Motor neuron (in vitro differentiated cells): ENCODE measurements at places on chromosomes 11 and 22. TPM values are rescaled to one million over a fixed set of nuclear protein-coding genes. Genes with fewer than 3 reads are reported as not detected.
A peak's percentile ranks its signal among the peaks of the same experiment; 100 is the strongest.

TSPAN32 gene
- 0.43 and 0.56 TPM in 2 replicates for total RNA-seq

CENPM gene
- 1.4 TPM in 2 replicates for total RNA-seq

PLAAT3 gene
- total RNA-seq = 30.4 and 31.5 TPM in 2 replicates

TPBGL gene
- 0.15 and 0.17 TPM in 2 replicates for total RNA-seq

NTM gene
- 9.5 and 11.7 TPM in 2 replicates for total RNA-seq

RIMBP3B gene
- 0.92 and 1.0 TPM in 2 replicates for total RNA-seq

MCHR1 gene
- total RNA-seq = 1.7 and 3.5 TPM in 2 replicates

LRRC4C gene
- 6.7 and 7.5 TPM in 2 replicates for total RNA-seq

MMP13 gene
- total RNA-seq = not detected in 2 replicates

KLHL35 gene
- total RNA-seq = 16.9 and 22.1 TPM in 2 replicates

GRCh38 chr11:88358040-88358431, 20.5 kb upstream of the CTSC start:
- no peak for ATAC-seq

GRCh38 chr11:119852741-119853140, 123.7 kb upstream of the NECTIN1 start:
- ATAC-seq = no peak

- ATAC-seq = no peak
Observed at GRCh38 chr11:128146926-128147605, 440.3 kb downstream of the ETS1 start.

DNA sequence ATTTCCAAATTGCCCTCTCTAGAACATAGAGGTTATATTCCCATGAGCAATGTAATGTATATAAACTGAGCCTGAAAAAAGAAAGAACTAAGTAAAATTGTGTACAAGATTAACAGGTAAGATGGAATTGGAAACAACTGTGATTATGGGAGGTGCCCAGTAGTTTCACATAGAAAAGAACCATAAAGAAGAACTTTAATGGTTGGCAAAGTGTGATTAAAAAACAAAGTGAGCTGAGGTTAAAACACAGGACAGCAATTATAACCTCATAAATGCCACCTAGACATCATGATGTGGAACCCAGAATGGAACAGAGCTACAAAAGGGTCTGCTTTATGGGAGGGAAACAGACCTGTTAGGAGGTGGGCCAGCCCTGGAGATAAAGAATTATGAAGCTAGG, 58.6 kb downstream of the CYB5R2 start:
- no peak for ATAC-seq

DNA sequence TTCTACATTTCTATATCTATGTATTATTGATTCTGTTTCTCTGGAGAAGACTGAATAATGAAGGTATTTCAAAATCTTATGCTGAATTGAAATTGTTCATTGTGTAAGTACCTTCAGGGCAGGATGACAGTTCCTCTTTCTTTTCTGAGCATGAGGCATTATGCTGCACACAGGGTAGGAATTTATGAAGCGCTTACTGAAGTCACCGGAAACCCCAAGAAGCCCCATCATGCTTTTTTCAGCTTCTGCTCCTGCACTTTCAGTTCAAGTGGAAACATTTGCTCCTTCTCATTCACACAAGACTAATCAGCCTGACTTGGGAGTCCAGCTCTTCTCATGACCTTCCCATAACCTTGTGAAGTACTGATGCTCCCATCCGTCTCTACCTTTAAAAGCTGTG, 314.7 kb upstream of the SORL1-AS1 start:
- no peak for ATAC-seq

DNA sequence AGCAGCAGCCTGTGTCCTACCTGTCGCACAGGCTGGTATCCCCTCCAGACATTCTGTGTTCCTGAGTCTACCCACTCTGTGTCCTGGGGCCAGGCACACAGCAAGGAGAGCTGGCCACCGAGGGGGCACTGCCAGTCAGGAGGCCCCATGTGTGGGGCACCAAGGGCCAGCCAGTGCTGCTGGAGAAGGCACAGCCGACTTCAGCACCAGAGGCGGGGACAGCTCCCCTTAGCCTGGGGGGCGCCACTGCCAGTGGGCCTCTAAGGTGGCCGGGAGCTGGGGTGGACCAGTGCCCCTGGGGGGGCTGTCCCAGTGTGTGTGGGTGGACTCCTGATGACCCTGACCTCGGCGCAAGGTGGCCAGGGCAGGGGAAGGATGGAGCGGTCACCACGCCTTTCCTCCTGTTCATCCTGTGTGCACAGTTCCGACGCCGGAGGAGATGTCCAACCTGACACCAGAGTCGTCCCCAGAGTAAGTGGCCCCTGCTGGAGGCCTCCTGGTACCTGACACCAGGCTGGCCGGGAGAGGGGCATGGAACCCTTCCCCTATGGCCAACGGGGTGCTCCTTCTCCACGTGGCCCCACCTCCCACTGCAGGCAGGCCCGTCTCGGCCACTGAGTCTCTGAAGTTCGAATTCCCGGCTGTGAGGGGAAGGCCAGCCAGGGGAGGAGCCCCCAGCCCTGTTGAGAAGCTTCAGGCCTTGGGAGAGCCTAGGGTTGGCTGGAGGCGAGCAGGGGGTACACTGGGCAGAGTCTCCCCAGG, 35.4 kb downstream of the MOB2 start:
- no peak for ATAC-seq

DNA sequence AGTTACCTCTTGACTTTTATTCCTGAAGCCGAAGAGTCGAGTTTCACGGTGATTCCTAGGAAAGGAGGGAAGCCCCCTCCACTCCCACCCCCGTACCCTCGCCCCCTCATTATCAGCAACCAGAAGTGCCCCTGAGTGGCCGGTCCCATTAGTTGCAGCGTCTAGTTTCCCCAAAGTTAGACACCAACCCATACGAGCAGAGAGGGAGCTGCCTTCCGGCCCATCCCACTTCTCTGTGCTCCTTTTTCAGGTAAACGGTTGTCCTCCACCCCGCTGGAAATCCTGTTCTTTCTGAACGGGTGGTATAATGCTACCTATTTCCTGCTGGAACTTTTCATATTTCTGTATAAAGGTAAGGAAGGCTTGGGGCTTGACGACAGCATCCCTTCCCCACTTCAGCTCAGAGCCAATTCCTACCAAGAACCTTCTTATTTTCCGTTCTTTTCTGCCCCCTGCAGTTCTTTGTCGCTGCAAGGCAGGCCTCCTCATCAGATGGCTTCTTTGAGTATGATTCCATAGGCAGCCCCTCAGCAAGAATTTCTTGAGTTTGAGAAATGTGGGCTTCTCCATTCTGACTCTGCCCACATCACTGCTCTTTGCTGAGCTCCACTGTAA, 701 bp downstream of the TMEM216 start:
- ATAC-seq = peak; percentile 56

DNA sequence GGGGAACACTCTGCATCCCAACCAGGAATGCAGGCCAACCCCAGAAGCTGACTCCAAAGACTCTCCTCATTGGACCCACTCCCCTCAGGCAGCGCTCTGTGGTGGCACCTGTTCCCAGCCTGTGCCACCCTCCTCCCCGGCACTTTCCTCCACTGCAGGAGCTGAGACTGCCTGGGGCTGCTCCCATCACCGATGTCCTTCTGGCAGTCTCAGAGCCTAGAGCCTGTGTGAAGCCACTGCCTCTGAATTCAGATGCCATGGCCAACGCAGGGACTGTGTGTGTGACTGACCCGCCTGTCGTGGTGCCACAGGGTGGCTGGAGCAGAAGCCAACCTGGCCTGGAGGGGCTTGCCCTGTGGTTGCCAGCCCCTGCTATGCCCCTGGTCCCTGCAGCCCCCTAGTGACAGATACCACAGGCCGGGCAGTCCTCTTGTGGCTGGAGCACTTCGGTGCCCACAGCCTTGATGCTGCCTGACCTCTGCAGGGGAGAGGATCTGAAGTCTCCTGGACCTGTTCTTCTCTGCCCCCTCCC, 43.2 kb downstream of the TBX1 start:
- no peak for ATAC-seq

- ATAC-seq = no peak
Observed at GRCh38 chr11:29564486-29564885, 452.3 kb downstream of the KCNA4 start.

- no peak for ATAC-seq
Observed at GRCh38 chr22:24486501-24486921, 8.6 kb upstream of the UPB1 start.

DNA sequence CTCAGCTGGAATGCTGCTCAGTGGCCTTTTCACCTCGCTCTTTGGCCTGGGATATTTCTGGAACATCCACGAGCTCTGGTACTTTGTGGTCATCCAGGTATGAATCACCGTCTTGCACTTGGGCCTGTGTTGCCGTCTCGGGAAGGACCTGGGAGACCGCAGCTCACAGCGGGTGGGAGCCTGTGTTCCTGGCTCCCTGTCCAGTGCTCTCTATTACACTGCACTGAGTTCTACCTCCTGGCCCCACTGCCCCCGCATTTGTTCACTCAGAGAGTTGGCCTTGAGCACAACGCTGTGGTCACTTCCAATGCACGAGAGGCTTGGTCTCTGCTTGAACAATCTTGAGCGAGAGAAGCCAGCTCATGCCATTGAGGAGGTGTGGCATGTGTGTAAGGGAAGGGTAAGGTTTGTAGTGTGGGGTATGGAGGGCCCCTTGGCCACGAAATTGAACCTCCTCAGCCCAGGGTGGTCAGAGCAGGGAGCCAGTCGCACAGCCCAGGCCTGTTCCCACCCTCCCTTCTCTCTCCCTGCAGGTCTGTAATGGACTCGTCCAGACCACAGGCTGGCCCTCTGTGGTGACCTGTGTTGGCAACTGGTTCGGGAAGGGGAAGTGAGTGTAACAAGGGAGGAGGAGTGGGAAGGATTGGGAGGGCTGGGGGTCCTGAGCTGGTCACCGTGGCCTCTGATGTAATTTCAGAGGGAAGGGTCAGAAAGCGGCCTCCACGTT, 16.2 kb downstream of the SLC37A2 start:
- ATAC-seq = no peak

DNA sequence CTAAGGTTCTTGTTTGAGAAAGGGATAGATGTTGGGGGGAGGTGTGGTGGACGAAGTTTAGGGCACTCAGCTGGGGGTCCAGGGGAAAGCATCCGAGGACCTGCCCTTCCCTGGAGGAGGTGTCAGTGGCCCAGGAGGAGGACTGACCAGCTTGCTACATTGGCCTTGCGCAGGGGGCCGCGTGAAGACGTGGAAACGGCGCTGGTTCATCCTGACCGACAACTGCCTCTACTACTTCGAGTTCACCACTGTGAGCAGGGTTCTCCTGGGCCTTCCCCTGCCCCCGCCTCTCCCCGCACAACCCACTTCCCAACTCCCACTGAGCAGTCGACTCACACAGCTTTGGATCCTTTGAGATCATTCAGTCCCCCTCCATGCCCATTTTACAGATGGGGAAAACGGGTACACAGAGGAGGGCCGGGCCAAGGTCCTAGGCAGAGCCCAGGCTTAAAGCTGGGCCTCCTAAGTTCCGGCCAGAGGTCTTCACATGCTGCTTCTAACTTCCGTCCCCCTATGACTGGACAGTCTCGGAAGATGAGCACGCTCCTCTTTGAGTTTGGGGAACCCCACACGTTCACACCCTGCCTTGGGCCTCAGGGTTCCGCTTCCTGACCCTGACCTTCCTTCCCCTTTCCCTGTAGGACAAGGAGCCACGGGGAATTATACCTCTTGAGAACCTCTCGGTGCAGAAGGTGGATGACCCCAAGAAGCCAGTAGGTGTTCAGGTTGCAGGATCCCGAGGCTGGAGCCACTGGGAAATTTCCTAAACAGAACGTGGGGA, 28.7 kb downstream of the CYTH4 start:
- no peak for ATAC-seq

- ATAC-seq = peak; percentile 94
Observed at GRCh38 chr11:42524534-42525227, 787.1 kb upstream of the API5 start.

DNA sequence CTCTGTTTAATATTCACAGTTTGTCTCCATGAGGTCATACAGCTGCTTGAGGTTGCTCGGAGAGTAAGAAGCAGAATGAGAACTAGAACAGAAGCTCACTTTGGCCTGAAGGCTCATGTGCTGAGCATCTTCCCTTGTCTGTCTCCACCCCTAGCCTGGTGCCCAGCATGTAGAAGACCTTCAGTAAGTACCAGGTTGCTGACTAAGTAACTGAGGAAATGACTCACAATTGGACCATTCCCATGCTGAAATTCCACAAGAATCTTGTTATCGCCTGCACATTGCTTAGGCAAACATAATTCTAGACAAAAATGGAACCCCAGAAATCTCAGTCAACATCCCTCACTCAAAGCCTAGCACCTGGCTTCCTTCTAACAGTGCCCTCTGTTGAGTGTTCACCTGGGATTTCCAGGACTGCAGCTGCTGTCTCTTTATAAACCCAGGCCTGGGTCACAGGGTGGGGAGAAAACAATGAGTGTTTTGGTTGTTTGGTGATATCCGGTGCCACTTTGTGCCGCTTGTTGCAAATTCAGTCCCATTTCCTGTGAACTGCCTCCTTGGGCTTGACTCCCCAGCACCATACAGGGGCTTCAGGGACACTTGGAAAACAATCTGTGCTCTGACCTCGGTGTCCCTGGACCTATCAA, 406.8 kb downstream of the ETS1 start:
- ATAC-seq = peak; percentile 31

GRCh38 chr11:102757823-102758549, 22.4 kb downstream of the MMP10 start:
- no peak for ATAC-seq

- ATAC-seq = no peak
Observed at GRCh38 chr22:19176732-19177131, 1.8 kb downstream of the SLC25A1 start.

DNA sequence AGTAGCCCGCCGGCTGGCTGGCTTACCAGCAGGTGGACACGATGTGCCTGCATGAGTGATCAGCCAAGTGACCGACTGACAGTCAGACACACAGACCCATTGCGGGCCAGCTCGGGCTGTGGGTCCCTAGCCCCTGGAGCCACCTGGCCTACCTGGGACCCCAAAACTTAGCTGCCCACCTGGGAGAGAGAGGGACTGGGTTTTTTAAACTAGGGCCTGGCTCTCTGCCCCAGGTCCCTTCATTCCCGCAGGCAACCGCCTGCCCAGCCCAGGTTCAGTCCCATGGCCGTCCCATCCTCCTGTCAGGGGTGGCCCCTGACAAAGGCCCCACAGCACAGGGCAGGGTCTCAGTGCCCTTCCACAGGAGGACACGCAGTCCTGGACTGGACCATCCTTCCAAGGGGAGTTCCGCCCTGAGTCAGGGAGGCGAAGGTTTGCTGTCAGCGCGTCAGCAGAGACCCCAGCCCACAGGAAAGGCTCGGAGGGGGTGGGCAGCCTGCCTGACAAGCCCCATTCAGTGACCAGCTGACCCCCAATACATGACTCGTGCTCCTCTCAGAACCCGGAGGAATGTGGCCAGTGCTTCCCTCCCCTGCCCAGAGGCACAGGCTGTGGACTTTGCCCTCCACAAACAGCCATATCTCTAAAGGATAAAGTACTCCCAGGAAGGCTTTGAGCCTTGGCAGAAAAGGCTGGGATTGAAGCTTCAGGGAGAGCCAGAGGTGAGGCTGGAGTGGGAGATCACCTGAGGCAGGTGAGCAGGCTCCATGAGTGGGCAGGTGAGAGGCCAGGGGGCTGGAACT, 8.4 kb downstream of the SLCO2B1 start:
- ATAC-seq = no peak

DNA sequence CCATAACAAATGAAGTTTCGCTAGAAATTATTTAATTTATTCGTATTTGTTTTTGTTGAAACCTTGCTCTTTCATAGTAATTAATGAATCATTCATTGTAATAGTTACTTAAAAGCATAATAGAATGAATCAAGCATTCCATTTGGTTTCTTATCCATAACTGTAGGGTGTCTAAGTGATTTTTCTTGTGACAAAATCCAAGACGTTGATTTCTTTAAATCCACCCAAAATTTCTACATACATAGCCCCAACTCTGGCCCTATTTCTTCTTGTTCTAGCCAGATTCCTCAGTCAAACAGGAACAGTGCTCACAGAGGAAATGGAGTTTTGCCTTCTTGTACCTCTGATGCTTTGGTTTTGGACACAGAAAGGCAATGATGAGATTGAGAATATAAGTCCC, 25.5 kb downstream of the UBASH3B start:
- ATAC-seq = no peak
